Kidney (tissue), 22 donors: ENCODE measurements at places on chromosomes 13 and 19.

GRCh38 chr13:29753618-29754472, 96.6 kb downstream of the UBL3 start:
- DNase-seq, result no peak

DNA sequence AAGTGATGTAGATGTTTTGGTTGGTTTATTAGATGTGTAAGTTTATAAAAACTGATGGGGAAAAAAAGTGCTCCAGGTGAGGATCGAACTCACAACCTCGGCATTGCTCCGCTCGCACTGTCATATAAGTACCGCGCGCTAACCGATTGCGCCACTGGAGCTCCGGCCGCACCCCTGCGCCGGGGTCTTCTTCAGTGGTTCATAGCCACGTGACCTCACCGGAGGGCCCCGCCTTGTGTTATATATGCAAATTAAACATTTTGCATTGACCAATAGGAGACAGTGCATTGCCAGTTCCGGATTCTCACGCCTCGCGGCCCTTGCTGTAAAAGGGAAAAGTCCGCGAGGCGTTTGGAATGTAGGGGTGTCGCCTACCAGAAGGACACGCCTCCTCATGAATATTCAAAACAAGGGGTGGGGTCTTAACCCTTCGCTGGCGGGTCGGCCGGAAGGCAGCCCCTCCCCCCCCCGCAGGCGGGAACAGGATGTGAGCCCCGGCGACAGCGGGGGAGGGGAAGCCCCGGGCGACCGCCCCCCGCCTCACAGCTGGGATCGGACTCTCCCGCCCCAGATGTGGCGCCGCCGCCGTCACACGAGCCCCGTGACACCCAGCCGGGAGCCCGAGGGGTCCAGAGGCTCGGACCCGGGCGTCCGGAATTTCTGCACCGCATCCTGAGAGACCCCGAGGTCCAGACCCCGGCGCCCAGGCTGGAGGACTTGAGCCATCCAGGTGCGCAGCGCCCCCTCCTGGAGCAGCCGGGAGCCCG, at the start of gene PLEKHG2:
Gene PLEKHG2 (plus strand): TSS at position 570 of the 767 bp plus-strand sequence. CDS start 1,418 bp downstream, outside the sequence.
- DNase-seq, result peak; percentile 100

GRCh38 chr13:49993111-49993510, 3.7 kb upstream of the TRIM13 start:
- no peak for DNase-seq

DNA sequence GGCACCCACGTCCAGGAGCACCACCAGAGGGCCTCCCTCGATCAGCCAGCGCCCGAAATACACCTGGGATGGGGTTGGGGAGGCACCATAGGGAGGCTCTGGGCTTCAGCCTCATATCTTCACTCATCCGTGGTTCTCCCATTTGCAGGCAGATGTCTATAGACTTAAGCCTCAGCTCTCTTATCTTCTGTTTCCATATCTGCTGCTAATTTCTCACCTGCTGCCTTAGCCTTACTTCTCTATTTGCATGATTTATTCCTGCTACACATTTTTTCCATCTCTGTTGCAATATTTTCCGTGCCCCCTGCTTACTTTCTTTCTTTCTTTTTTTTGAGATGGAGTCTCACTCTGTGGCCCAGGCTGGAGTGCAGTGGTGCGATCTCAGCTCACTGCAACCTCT, 5.8 kb downstream of the GYS1 start:
- no peak for DNase-seq

DNA sequence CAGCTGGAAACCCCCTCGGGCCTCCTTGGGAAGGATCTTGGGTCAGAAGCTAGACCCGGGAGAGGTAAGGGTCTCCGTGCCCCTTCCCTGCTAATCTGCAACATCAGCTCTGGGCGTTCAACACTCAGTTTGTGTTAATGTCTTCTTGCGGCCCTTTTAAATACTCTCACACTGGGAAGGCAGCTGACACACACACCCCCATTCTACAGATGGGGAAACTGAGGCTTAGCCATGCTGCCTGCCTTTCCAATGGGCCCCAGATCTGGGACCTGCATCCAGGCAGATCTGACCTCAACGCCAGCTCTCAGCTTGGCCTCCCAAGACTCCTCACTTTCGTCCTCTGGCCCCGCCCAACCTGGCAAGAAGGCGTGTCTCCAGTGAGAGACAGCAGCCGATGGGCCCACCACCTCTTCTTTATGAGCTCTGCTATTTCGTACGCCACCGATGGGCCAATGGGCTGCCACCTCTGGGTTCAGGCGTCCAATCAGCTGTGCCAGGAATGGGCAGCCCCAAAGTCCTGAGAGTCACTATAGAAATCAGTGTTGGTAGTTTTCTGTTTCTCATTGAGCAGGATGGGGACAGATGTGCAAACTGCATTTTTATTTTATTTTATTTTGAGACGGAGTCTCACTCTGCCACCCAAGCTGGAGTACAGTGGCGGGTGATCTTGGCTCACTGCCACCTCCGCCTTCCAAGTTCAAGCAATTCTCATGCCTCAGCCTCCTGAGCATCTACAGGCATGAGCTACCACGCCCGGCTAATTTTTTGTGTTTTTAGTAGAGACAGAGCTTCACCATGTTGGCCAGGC, 43.8 kb downstream of the DNM2 start:
- peak; percentile 68 for DNase-seq

DNA sequence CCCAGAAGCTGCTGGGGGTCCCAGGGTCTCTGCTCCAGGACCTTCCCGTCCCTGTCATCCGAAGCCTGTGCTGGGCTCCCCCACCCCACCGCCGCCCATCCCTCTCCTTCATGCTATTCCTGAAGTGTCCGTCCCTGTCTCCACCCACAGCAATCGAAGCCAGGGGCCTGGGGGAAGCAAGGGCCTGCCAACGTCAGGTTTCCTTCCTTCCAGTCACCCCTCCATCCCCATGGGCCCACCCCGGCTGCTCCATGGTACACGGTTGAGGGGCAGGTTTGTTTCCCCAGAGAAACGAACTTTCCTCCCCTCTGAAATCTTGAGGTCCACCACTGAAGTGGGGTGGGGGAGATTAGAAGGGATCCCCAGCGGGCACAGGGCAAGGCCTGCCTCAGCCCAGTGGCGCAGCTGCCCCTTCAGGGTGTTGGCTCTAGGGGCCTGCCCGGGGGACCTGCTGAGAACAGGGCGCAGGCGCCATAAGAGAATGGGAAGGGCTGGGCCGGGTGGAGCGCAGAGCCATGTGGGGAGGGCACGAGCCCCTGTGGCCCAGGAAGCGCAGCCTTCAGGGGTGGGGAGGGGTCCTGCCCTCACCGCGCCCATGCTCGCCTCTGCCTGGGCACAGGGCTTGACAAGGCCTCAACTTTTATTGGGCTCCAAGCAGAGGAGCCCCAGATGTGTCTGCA, 16.1 kb downstream of the CEBPG start:
- DNase-seq, result peak; percentile 43

DNA sequence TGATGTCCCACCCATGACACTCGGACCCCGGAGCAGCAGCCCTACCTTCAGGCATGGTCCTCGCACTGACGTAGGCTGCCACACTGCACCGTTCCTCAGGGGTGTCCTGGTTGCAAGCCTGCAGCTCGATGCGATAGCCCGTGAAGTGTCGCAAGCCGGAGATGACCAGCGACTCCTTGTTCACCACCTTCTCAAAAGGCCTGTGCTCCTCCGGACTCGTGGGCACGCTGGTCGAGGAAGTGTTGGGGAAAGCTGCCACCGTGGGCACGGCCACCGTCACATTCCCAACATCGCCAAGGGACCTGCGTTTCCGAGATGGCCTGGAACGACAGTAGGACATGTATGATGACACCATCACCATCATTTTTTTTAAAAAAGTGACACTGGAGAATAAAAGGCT, 73.3 kb downstream of the ZNF557 start:
- DNase-seq, result no peak

DNA sequence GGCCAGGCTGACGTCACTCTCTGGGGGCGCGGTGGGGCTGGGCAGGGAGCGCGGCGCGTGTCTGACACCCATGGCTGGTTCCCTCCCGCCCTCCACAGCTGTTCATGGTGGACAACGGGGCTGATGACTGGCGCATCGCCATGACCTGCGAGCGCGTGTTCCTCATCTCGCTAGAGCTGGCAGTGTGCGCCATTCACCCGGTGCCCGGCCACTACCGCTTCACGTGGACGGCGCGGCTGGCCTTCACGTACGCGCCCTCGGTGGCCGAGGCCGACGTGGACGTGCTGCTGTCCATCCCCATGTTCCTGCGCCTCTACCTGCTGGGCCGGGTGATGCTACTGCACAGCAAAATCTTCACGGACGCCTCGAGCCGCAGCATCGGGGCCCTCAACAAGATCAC, 14.7 kb downstream of the KCNN1 start:
- no peak for DNase-seq

DNA sequence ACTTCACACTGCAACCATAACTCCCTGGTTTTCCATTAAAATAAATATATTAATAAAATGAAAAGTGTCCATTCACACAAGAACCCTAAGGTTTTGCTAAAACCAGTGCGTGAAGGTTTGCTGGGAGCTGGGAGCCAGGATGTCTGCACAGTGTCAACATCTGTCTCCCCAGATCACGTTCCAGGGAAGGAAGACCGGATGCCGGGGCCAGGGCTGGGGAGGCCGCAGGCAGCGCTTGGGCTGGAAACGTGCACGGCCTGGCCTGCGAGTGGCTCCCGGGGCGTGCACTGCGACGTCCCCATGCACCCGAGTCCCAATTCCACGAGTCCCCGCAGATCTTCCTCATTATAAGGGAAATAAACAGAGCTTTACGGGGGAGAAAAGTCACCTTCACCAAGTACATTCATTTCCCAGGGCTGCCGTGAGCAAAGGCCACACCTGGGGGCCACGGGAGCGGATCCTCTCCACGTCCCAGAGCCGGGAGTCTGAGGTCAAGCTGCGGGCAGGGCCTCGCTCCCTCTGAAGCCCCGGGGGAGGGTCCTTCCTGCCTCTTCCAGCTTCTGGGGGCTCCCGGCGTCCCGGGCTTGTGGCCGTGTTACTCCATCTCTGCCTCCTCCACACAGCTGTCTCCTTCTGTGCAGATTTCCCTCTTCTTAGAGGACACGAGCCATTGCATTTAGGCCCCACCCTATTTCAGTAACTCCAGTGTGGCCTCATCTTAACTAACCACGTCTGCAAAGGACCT, 12.8 kb downstream of the SHC2 start:
- DNase-seq, result peak; percentile 67

DNA sequence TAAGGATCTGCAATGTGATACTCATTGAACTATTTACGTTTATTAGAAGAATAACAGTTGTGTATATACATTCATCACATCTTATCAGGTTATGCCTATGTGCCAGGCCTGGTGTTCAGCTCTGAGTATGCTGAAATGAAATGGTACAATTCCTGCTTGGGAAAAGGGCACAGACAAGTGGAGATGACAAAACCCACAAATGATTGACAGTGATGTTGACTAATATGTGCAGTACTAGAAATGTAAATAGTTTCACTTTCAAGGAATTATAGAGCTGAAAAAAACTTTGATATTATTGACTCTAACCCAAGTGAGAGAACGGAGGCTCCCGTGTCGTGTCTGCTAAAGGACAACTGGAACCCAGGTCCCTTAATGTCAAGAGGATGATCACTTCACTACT, 386.8 kb upstream of the DACH1 start:
- DNase-seq, result no peak

GRCh38 chr19:51210191-51210784, 14.6 kb upstream of the CD33 start:
- DNase-seq, result no peak

GRCh38 chr19:4983346-4984105, 14.6 kb downstream of the KDM4B start:
- DNase-seq, result peak; percentile 53

DNA sequence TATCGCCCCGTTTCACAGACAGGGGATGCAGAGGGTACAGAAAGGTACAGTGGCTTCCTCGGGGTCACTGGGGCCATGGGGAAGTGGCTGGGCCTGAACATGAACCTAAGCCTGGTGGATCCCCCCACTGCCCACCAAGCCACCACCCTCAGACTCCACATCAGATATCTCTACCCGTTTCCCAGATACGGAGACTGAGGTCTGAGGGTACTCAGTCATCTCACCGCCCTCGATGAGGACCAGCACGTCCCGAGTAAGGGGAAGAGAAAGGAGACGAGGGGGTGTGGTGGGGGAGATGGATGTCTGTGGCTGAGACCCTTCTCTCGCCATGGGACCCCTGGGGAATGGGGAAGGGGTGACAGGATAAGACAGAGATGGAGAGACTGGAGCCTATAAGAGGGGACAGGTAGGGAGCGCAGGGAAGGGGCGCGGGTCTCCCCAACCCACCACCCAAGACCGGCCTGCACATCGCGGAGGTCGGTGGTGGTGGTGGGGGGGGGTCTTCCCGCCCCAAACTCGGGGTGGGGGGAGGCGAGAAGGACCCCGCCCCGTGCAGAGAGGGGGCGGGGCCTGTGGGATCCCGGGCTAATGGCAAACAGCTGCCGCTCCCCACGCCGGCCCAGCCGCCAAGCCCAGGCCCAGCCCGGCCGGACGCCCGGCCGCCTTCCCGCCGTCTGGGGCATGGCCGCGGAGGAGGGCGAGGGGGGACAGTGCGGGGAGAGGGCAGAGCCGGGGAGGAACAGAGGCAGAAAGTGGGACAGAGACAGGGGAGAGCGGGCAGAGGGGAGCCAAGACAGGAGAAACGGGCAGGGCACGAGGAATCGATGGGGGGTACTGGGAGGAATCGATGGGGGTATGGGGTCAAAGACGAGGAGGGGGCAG, 698 bp downstream of the KANK2 start:
- peak; percentile 43 for DNase-seq

- no peak for DNase-seq
Measured at GRCh38 chr13:99310382-99311031, 3.3 kb upstream of the GPR183 start.
